Activated B cell treated with CpG ODN at 0.5 μM for 24 hours (primary cell): ENCODE measurements at places on chromosomes 5 and 9. TPM values are rescaled to one million over a fixed set of nuclear protein-coding genes. Genes with fewer than 3 reads are reported as not detected.

The GNPDA1 gene
- total RNA-seq = 14.2 and 15.0 TPM in 2 replicates

GRCh38 chr5:77869116-77869798, 93.1 kb upstream of the TBCA start:
- no peaks in the 10 kb centered on the region for H3K27me3 ChIP-seq
- H3K27ac ChIP-seq = no peak overlapping the region
- no peak for DNase-seq

The PDCD1LG2 gene
- total RNA-seq = 2.1 and 2.8 TPM in 2 replicates

The BHMT2 gene
- total RNA-seq = not detected in 2 replicates

The GMCL2 gene
- not detected in 2 replicates for total RNA-seq
